ENCODE measurements at places on chromosomes 6 and 20.

DNA sequence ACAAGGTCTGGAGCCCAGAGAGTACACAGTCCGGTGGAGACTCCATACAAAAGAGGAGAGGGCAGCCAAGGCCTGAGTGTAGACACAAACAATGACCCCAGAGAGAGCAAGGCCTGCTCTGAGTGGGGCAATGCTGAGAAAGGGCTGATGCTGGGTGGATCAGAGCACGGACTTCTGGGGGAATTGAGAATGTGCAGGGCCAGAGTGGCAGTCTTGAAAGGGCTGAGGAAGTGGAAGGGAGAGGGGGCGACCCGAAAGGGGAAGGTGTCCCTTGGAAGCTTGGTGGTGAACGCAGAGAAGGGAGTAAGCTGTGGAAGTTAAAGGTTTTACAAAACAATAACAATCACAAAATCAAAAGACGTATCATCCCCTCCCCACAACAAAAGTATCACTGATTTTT lies 12.0 kb upstream of the GRM4 start:
- no peak for DNase-seq

DNA sequence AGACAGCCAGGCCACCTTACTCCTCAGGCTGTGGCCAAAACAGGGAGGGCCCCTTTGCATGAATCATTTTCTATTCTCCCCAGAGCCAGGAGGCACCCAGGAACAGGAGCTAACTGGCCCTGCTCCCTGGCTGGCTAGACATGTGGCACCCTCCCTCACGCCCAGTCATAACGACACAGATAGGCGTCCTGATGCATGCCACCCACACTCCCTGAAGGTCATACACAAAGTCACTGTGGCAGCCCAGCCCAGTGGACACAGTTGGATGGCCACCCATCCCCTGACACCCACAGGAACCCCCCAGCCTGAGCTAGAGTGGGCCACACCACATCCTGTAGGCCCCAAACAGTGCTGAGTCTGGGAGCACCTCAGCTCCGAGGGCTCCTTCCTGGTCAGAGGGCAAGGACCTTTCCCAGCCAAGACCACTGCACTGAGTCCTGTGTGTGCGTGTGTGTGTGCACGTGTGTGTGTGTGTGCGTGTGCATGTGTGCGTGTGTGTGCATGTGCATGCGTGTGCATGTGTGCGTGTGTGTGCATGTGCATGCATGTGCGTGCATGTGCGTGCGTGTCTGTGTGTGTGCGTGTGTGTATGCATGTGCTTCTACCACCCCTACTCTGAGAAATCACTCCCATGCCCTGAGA lies 21.6 kb downstream of the TFEB start:
- no peak for DNase-seq

GRCh38 chr6:74568861-74569260 lies 637.0 kb downstream of the COL12A1 start:
- DNase-seq = no peak

GRCh38 chr20:53352727-53353440 lies 240.8 kb downstream of the ZNF217 start:
- no peak for DNase-seq

- no peak for DNase-seq
These were observed 201.3 kb downstream of the EYS start for GRCh38 chr6:65505736-65506135.

DNA sequence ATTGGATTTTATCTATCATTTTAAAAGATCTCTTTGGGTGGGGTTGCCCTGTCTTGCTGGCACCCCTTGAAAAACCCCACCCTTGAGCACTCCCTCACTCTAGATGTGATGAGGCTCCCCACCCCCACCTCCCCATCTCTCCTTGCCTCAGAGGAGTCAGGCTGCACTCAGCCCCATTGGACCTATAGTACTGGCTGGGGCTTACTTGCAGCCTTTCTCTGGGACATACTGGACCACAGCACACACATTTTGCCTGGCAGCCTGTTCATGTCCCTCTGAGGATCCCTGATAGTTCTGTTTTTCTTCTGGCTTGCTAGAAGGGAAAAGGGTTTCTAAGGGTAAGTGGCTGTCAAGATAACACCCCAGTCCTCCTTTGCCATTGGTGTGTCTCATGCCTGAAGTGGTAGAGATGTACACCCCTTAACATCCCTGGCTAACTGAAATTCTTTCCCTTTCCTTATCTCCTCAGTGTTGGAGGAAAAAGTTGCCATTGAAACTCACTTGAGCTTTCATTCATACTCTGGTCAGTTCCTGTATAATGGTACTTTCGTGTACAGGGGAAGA lies 553.4 kb upstream of the CITED2 start:
- no peak for DNase-seq

- DNase-seq = no peak
These were observed 113.5 kb downstream of the SMOC2 start for GRCh38 chr6:168554472-168554871.

- DNase-seq = peak; percentile 61
These were observed 949 bp downstream of the TXLNB start for GRCh38 chr6:139290787-139291311.

DNA sequence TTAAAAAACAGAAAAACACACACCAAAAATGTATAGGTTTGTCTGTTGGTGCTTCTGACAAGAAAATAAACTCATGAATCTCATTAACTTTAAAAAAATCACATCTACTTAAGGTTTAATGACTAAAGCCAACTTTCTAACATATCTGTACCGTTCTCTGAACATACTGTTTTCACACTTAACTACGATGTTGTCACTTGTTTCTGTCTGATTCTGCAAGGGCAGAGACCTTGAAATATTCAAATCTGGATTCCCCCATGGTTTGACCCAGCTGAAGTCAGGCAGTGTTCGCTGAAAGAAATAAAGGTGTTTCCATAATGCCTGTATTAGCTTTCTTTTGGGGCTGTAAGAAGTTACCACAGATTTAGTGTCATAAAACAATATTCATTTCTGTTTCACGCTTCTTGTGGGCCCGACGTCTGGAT lies 2.7 kb upstream of the ASXL1 start:
- DNase-seq = no peak

GRCh38 chr6:108222504-108222903 lies 38.3 kb downstream of the SNX3 start:
- no peak for DNase-seq

DNA sequence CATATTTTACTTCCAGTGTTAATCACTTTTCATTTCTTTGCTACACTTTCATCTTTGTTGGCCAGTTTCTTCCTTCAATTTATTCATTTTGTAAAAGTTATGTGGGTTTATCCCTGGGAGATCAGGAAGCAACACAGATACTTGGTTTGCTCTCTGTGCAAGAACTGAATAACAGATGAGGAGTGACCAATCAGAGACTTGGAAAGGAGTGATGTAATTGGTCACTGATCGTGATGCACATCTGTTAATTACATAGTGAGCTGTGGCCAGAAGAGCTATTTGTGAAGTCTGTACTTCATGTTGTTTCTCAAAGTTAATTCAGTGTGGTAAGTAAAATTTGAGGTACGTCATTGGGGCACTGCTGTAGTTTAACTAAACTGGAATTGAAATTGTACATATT lies 21.3 kb downstream of the ANKRD6 start:
- DNase-seq = no peak

DNA sequence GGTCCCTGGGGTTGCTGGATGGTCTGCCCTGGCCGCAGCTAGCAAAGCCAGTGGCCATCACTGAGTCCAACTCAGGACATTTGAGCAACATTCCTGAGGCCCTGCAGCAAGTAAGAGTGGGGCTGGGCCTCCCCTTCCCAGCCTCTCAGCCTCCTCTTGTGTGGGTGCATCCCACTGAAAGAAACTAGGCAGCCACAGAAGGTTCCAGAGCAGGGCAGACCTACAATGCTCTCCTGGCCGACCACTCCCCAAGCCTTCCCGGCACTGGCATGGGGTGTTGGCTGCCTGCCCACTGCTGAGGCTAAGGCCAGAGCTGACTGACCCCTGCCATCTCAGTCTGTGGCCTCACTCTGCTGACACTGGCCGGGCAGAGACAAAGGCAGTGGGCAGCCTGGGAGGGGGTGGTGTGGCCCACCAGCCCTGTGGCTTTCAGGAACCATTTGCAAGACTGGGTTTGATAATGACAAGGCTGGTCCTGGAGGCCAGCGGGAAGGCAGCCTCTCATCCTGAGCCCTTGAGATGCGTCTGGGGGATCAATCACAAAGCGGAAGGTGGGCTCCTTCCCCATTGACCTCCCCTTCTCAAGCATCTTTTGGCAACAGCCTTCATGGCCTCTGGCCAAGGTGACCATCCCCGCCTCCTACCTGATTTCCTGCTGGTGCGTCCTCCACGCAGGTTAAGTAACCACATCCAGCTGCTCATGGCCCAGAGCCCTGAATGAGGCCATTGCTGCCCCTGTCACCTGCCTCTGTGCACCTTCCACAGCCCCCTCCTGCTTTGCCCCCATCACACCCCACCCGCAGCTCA lies 9.6 kb downstream of the DLGAP4 start:
- no peak for DNase-seq

- DNase-seq = no peak
These were observed 182.6 kb downstream of the ERMARD start for GRCh38 chr6:169933839-169934698.

GRCh38 chr6:151826517-151827142 lies 19.1 kb downstream of the ESR1 start:
- no peak for DNase-seq

DNA sequence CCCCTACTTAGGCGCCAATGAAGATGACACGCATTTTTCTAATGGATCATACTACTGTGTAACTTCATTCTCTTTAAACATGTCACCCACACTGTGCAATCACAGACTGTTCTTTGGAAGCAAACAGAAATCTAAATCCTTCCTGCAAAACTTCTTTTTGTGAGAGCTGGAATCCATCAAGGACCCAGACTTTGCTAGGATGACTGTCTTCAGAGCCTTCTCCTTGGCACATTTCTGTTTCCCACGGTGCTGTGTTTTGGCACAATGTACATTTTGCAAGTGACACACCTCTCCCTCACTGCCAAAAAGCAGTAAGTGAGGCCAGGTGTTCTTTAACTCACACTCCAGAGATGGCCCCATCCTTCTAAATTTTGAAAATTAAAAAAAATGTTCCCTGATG lies 21.7 kb upstream of the TAGAP start:
- DNase-seq = no peak

DNA sequence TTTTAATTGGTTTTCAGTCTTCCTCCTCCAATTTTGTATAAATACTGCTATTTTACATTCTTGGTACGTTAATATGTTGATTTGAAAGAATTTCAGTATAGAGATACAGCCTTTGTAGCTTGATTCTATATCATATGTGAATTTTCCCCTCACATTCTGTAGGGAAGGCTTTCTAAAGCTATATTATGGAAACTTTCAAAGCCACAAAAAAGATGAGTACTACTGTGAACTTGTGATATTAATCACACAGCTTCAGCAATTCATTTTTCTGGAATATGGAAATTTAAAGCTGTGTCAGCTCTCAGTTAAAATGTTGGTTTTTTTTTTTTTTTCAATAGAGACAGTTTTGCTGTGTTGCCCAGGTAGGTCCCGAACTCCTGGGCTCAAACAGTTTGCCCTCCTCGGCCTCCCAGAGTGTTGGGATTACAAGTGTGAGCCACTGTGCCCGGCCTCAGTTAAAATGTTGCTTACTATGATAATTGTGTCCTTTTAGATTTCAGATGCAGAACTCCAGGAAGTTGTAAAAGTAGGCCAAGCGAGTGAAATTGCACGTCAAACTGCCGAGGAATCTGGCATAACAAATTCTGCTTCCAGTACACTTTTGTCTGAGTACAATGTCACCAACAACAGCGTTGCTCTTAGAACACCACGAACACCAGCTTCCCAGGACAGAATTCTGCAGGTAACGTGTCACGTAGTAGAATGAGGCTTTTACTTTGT lies 20.6 kb downstream of the CDC5L start:
- DNase-seq = no peak

- no peak for DNase-seq
These were observed 98.1 kb upstream of the MLN start for GRCh38 chr6:33901822-33902456.

- no peak for DNase-seq
These were observed 1278.0 kb upstream of the MAP3K7 start for GRCh38 chr6:91864911-91865310.

- no peak for DNase-seq
These were observed 593 bp upstream of the RALGAPB start for GRCh38 chr20:38471987-38472512.

GRCh38 chr6:25834950-25835349 lies 3.1 kb upstream of the SLC17A1 start:
- DNase-seq = no peak

- DNase-seq = no peak
These were observed 30.0 kb downstream of the TFAP2A start for GRCh38 chr6:10384610-10385523.

GRCh38 chr6:28944412-28944865 lies 20.7 kb upstream of the TRIM27 start:
- DNase-seq = peak; percentile 69

DNA sequence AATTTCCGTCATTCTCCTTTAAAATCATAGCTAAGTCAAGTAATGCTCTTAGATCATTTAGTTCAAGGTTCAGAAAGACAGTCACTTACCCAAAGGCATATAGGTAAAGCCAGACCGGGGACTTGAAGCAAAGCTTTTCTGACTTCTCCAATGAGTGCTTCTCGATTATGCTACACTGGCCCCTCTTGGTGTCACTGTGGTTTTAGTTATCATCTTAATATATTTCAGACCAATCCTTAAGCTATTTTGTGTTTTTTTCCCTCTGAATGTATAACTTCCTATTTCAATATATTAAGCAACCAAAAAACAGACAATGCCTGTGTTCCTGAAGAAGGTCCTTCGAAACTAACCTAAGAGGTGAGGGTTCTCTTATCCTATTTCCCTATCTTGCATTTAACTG lies 3.9 kb downstream of the PRDM1 start:
- no peak for DNase-seq

GRCh38 chr6:141451181-141451510 lies 681.6 kb upstream of the GJE1 start:
- DNase-seq = no peak

All from activated CD4-positive, alpha-beta T cell treated with anti-CD3 and anti-CD28 coated beads, Interleukin-2, amount 10 ng/mL, durations not matched to agents 7 days and 5 days (primary cell).